Fibroblast of skin of back (primary cell): ENCODE measurements at places on chromosomes 3 and 15.
A peak's percentile ranks its signal among the peaks of the same experiment; 100 is the strongest.

- DNase-seq: no peak
These were observed 227.7 kb downstream of the ROBO2 start for GRCh38 chr3:77267589-77267988.

DNA sequence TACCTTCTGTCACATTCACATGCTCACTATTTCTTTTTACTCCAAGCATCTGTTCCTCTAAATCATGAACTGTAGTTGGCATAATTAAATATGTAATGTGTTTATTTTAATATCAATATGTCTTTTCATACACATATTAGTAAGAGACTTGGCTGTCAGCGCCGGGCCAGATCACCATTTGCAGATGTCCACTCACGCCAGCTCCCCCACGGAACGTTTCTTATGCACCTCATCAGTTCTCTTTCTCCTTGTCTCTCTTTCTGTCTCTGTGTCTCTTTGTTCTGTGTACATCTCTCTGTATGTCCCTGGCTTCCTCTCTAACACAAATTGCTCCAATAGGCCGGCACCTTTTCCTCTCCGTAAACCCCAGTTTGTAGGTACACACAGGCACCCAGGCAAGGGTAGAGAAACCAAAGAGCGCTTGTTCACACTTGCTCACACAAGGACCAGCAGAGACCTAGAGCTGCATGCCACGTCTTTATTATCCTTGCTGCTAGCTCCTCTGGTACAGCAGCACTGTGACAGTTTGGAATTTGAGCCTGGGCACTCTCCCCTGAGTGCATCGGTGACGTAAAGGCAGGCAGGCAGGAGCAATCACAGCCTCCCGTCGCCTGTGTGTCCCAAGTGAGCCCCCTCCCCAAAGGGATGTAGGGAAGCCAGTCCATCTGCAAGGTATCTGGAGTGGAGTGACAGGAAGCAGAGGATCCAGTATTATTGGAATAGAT is 40.4 kb downstream of the CACNA1D start:
- DNase-seq: no peak

DNA sequence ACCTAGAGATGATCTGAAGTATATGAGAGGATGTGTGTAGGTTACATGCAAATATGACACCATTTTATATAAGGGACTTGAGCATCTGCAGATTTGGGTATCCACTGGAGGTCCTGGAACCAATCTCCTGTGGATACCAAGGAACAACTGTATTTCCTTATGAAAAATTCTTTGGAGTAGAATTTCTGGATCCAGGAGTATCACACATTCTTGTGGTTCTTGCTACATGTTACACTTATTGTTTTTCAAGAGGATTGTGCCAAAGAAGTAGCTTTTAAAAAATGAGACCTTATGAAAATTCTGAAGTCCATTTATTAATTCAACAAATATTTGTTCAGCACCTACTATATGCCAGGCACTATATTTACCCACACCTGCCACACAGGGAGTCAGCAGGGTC is 15.7 kb upstream of the TBC1D23 start:
- no peak for DNase-seq

DNA sequence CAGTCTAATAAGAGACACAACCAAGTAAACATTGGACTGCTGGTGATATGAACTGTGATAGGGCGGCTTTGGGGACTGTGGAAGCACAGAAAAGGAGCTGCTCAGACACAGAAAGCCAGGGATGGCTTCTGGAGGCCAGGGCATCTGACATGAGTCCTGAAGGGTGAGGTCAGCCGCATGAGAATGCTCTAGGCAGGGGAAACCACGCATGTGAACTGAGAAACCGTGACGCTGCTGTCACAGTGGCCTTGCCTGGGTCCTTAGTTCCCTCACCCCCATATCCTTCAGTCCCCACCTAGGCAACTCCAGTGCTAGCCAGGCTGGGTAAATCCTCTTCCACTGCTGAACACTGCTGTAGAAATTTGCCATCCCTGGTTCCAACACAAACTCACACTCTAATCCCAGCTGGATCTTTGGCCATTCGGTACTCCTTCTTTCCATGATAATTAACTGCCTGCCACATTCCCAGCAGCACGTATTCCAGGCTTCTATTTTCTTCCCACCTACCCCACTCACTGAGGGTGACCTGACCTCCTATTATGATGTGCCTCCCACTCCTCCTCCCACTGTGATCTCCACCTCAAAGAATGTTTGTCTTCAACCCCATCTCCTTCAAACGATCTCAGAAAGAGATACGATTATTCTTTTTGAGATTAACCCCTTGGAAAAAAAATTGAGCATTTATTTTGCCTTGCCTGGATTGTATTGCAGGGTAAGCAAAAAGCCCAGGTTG is 31.4 kb downstream of the CRYGS start:
- no peak for DNase-seq

DNA sequence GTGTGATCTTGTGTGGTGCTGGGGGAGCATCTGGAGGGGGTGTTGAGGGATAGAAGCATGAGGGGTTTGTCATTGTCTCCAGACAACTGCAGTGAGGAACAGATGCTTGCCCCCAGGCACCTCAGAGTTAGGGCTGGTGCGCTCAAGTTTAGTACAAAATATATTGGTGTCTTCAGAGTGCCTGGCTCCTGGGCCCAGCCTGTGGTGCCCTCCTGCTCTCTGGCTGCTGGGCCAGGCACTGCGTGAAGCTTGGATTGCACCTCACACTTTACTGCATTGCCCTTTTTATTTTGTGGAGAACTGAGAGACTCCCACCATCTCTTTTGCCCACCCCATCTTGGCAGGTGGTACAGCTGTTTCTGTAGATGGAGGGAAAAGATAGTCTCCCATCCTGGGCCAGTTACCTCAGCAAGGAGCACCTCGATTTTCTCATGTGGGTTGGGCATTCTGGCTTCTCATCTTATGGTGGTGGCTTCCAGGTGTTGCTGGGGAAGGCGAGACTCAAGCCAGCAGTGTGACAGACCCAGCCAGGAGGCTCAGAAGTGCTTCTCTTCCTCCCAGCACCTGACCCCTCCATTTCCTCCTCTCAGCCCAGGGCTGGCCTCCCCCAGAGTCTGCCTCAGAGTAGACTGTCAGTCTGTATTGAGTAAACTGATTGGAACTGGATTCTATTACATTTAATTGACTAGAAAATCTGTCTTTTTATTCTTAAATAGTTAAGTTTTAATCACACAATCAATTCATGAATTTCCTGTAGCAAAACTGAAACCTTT is 140.5 kb downstream of the DNAJB8 start:
- DNase-seq: no peak

DNA sequence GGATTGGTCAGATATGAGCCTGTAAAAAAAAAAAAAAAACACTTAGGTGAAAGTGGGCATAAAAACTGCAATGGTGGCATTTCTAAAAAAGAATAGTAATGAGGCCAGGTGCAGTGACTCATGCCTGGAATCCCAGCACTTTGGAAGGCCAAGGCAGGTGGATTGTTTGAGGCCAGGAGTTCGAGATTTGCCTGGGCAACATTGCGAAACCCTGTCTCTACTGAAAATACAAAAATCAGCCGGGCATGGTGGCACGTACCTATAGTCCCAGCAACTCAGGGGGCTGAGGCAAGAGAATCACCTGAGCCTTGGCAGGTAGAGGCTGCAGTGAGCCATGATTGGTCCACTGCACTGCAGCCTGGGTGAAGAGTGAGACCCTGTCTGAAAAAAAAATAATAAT is 38.3 kb upstream of the BHLHE40 start:
- no peak for DNase-seq

DNA sequence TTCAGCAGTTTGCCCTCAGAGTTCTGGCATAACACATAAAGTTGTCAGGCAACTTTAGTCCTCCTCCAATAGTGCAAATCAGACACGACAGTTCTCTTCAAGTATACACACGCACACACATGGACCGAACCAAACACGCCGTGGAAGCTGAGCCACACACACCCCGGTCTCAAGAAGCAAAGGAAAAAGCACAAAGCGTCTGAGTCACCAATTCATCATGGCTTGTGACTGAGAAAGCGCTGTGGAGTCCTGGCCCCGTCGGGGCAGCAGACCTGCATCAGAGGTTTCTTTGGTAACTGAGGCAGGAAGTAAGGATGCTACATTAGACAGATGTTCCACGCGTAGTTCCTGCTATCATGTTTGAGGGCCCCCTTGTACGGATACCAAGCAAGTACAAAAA is 85.7 kb downstream of the VGLL4 start:
- peak; percentile 89 for DNase-seq

DNA sequence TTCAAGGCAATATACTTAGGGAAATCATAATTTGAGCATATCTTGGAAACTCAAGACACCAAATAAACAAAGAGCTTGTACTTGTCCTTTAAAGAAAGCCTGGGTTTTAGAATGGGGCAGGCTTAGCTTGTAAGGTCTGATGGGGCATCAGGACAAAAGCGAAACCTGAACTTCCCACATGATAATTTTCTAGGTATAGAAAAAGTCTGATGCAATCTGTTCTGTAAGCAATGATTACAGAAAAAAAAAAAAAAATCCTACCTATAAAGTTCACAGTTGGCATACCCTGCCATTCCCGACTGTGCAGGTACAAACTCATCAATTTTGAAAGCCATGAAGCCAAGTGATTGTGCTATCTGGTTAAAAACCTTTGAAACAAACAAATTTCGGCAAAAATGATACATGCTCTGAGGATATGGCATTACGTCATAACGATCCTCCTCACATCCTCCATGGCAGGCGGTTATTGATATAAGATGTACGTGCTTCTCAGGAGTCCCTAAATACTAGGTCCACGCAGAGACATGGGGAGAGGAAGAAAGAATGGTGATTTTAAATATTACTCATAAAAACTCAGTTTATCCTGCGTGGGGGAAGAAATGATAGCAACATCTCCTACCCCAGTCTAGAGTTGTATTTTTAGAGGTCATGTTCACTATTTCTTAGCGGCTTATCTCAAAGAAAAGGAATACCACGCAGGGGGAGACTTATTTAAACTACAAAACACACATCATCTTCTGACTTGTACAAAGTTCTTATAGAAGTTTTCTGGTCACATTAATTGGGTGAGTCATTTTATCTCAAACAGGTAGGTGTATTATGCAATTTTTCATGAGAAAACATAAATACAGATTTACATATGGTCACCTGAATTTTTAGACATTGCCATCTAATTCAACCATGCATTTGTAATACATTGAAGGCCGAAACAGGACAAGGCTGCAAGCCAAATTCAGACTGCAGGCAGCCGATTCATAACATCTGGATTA is 27.0 kb downstream of the MB21D2 start:
- DNase-seq: no peak

GRCh38 chr15:66739287-66739686 is 37.3 kb downstream of the SMAD6 start:
- no peak for DNase-seq

DNA sequence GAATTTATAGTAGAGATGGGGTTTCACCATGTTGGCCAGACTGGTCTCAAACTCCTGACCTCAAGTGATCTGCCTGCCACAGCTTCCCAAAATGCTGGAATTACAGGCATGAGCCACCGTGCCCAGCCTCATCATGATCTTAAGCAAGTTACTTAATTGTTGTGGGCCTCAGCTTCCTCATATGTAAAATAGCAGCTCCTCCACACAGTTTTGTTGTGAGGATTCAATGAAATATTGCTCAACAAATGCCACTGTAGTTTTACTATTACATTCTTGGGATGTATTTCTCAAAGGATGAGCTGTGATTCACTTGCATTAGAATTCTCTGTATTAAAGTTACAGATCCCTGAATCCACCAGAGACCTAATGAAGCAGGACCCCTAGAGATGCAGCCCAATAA is 168.8 kb downstream of the ADAMTS9 start:
- peak; percentile 25 for DNase-seq

GRCh38 chr3:128273841-128274573 is 120.7 kb downstream of the EEFSEC start:
- no peak for DNase-seq

GRCh38 chr15:23647001-23647295 is 719 bp downstream of the MAGEL2 start:
- no peak for DNase-seq

DNA sequence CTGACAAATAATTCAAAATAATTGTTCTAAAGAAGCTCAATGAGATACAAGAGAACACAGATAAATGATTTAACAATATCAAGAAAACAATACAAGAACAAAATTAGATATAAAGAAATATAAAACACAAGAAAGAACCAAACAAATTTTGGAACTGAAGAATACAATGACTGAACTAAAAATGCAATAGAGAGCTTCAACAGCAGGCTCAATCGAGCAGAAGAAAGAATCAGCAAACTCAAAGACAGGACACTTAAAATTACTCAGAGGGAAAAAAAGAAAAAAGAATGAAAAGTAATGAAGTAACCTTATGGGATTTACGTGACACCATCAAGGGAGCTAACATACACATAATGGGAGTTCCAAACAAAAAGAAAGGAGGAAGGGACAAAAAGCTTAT is 32.1 kb downstream of the CCDC54 start:
- no peak for DNase-seq

GRCh38 chr3:9301091-9301490 is 51.6 kb upstream of the SRGAP3 start:
- DNase-seq: peak; percentile 37

DNA sequence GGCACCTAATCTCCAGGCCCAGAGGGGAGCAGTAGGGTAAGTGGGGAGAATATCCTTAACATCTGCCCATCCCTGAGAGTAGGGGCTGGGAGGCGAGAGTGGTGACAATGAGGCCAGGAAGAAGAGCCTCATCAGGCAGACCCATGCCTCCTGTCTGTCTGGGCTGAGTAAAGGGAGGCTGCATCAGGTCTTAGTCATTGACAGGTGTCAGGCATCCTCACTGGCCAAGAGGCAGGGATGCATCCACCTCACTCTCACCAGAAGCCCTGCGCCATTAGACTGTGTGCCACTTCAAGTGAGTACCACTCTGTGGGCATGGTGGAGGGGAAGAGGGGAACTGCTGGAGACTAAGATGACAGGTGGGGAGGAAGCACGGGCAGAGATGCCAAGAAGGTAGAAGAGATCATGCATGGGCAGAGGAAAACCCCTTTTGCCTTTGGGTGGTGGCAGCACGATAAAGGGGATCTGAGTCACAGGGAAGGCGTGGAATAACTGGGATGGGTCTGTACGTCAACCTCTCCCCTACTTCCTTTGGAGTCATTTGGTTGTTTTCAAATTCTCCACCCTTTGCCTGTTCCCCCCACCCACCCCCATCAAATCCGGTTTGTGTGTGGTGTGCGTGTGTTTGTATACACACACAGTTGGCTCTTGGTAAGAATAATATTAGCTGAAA is 14.1 kb downstream of the ANAPC13 start:
- peak; percentile 84 for DNase-seq

- DNase-seq: no peak
These were observed 43.1 kb upstream of the PFN2 start for GRCh38 chr3:150013801-150014200.

GRCh38 chr3:118577055-118577777 is 457.4 kb downstream of the IGSF11 start:
- no peak for DNase-seq

DNA sequence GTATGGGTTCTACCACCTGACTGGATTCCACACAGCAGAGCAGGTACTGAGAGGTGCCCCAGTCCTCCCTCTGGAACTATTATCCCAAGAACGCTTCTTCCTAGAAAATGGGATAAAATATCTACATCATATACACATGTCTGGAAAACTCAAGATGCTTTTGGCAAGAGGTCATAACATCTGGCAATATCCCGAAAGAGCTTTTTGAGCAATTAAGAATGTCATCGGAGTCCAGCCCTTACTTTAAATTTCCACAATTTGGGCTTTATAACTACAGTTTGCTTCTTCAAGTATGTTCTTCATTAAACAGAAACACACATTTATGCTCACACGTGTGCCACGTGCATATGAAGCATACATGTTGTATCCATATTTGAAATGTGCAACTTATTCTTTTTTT is 365.9 kb upstream of the THBS1 start:
- DNase-seq: peak; percentile 37
